ENCODE measurements at places on chromosomes 2 and 18.

DNA sequence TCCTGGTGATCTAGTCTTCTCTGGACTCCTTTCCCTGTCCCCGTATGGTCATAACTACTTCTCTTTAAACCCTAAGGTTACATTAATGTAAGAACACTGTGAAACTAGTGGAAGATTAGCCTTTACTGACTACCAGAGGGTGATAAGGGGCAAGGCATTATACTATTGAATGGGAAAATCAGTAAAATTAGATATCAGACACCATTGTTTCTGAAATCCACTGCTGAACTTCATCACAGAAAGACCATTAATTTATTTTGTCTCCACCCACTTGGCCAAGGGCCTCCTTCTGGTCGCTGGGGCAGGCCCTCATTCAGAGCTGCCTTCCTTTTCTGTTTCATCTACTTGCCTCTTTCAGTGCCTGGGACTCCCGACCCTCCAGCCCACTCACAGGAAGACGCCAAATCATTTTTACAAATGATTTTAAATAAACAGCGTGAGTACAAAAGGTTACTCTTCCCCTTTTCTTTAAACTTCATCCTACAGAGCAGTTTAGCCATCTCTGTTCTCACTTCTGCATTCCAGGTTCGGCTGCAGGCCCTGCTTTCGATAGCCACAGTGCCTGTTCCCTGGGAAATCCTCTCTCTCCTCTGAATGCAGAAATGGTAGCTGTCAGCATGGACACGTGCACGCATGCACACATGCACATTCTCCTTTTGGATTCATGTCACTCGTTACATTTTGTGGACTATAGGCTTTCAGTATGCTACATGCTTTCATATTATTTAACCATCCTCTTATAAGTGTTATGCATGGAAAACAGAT, 70.3 kb upstream of the DOCK10 start:
- no peak for DNase-seq

GRCh38 chr2:235537587-235537986, 43.7 kb downstream of the AGAP1 start:
- no peak for DNase-seq

DNA sequence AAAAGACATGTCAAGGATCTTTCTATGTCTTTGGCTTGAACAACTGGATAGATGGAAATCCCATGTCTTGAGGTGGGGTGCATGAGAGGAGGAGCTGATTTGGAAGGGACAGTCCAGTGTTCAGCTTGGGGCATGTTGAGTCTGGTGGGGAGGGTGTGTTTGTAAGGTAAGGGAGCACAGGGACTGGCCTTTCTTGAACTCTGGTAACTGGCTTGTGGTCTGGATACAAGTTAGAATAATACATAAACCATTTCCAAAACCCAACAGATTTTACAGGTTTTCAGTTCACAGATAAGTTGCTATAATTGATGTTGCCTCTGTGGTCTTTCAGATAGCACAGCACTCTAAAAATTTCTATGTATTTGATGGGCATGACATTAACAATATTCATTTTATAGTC, 24.2 kb downstream of the RHBDD1 start:
- DNase-seq: no peak

DNA sequence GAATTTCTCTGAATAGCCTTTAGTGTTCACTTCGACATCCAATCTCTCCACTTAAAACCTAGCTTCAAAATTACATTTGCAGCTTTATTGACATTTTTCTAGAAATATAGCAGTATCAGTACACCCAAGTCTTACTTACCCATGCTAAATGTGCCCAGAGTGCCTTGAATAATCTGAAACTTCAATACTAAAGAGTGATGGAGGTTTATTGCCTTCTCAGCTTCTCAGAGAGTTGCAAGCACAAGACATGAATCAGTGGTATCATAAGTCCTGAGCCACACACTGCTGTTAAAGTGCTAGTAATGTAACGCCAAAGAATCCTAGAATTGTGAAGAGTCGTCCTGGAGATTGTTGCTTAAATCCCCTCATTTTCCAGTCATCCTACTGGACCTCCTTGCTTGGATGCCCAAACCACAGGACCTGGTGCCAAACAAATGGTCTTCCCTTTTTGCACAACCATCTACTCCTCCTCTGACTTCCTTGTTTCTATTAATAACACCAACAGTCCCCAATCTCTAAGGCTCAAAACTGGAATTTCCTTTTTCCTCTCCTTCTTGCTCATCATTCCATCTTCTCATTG, 83.2 kb upstream of the SPATS2L start:
- no peak for DNase-seq

DNA sequence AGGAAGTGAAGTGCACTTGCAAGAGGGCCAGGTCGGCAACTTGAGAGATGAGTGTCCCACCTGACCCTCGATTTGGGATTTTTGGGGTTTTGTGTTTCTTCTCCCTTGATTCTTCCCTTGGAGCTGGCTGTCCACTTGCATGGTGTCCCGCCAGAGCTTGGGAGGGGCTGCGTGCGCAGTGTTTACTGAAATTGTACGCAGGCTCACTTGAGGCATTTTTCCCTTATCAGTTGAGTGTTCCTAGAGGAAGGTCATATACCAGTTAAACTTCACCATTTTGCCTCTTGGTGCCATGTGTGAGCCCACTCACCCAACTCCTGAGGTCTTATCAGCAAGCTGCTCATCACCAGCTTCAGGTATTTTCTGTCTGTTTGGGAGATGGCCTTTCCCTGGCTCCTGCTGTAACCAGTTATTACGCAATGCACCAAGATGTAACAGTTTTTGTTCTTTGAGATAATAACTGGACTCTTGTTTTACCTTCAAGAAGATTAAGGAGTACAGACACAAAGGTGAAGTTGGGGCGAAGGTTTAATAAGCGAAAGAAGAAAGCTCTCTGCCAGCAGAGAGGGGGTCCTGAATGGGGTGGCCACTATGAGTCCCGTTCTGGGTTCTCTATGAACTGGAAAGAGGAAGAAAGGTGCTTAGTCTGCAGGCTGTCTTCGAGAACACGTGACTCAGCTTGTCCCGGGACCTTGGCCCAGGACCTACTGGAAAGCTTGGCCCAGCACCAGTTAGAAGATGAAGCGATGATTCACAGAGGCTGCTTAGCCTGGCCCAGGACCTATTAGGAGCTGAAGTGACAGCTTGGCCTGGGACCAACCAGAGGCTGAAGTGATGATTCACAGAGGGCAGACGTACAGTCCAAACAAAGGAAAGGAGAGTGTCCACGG, 21.5 kb upstream of the TXNL4A start:
- DNase-seq: no peak

DNA sequence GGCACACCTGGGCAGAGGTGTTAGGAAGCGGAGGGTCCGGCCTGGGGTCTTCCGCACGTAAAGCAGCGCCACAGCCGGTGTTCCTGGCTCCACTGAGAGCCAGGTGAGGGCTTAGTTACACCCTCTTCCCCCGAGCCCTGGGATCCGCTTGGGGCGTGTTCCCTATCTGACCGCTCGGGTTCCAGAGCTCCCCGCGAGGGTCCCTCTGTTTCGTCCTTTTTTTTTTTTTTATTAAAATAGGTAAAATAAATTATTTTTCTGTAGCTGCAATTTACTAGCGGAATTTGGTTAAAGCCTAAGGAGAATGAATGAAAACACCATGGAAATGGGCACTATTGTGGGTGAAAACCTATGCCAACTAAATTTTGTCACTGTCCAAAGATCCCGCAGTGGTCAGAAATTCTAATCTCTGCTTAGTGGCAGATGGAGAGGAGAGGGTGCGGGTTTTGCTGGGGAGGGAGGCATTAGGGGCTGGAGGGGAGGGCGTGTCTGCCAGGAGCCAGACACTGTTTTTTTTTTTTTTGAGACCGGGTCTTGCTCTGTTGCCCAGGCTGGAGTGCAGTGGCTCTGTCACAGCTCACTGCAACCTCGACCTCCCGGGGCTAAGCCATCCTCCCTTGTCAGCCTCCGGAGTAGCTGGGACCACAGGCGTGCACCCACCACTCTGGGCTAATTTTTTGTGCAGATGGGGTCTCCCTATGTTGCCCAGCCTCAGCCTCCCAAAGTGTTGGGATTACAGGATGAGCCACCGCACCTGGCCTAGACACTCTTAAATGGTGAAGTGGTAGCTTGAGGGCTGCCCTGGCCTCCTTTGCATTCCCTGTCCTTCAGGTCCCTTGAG, 834 bp downstream of the PDCL3 start:
- no peak for DNase-seq

- DNase-seq: no peak
Measured at GRCh38 chr2:17052001-17052400, 386.4 kb upstream of the CYRIA start.

DNA sequence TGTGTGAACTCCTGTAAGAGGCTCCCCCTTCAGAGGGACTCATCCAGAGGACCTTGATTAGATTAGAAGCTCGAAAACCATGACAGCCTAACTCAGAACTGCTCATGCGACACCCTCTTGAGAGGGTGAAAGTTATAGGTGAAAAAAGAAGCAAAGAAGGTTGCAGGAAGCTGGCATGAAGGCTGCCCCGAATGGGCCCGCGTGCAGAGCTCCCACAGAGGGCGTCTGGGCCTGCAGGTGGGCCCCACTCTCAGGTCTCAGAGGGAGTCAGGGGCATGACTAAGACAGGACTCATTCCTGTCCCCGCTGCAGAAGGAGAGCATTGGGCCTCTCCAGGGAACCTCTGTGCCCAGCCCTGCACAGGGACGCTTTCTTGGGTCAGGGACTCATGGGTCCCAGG, 235.4 kb downstream of the EIPR1 start:
- DNase-seq: no peak

GRCh38 chr2:97676620-97677019, 7.1 kb downstream of the C2orf92 start:
- DNase-seq: no peak

DNA sequence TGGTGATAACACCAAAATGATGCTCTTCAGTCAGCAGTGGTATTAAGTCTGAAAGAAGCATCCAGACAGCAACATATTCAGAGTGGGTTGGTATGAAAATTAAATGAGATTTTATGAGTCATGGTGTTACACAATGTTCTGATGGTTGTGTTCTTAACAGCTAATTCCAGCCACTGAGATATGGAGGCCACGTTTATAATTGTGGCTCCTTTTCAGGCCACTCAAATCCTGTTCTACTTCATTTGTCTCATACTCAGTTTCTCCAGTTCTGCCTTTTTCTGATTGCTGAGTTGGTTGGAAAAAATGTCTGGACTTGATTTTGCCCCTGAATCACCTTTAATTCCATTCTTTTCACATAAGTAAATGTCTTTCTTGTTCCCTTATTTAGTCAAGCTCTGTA, 162.7 kb upstream of the COL3A1 start:
- DNase-seq: no peak

DNA sequence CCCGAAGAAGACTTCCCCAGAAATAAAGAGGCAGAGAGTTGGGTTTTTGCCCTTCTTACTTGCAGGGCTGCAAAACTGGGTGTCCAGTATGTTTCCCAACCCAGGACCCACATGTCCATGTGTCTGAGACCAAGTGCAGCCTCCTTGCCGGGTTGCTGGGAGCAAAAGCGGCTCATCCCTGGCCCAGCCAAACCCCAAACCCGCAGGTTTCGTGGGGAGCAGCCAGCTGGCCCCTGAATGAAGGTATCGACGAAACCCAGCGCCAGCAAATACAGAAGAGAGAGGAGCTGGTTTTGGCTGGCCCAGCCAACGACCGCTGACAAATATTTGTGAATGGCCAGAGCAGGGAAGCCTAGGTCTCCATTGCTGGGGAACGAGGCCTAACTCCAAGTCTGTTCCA, 197.1 kb downstream of the SMAD7 start:
- no peak for DNase-seq

DNA sequence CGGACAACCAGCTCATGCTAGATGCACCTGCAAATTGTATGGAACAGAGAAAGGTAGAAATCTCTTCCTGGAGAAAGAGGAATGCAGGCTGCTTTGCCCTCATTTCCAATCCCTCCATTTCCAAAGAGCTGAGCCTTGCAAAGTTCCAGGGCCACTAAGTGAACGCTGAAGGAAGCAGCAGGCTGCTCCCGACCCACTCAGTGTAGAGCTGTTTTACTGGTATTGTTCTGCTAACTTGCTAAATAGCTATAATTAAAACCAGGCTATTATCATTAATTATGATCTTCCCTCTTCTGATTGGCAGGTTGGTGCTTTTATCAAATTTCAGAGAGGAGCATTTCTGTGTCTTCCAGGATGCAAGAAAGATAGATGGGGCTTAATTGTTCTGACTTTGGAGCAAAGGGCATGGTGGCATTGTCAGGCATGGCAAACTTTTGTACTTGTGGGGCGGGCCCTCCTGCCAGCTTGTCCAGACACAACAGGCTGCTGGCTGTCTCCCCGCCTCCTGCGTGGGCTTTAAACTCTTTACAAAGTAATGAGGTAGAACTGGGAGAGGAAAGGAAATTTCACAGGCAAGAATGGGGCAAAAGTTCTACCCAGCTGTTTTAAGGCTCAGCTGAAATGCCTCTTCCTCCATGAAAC, 40.2 kb downstream of the ALK start:
- no peak for DNase-seq

GRCh38 chr2:85405201-85406059, 4.7 kb downstream of the CAPG start:
- peak; percentile 66 for DNase-seq

Data from T-helper 22 cell (primary cell).